Bronchial smooth muscle cell (primary cell): ENCODE measurements at places on chromosomes 12 and 14. TPM values are rescaled to one million over a fixed set of nuclear protein-coding genes. Genes with fewer than 3 reads are reported as not detected.

The GNG2 gene
- total RNA-seq, result 12.4 and 21.9 TPM in 2 replicates

The VAMP1 gene
- 17.0 and 18.9 TPM in 2 replicates for total RNA-seq

The PLCZ1 gene
- total RNA-seq, result not detected in 2 replicates

The OTOGL gene
- total RNA-seq, result 0.16 and 0.43 TPM in 2 replicates

The ASIC1 gene
- 2.8 and 3.7 TPM in 2 replicates for total RNA-seq

The BCAT1 gene
- 61.8 and 63.3 TPM in 2 replicates for total RNA-seq

The MAP3K9 gene
- under 0.01 and 0.09 TPM in 2 replicates for total RNA-seq

The KRT2 gene
- not detected in 2 replicates for total RNA-seq

The BBOF1 gene
- 4.6 and 6.9 TPM in 2 replicates for total RNA-seq

The AQP2 gene
- not detected in 2 replicates for total RNA-seq

The TAS2R42 gene
- not detected in 2 replicates for total RNA-seq

The KCNC2 gene
- total RNA-seq, result not detected in 2 replicates

The PLD4 gene
- under 0.01 and 0.09 TPM in 2 replicates for total RNA-seq

The PSEN1 gene
- 37.8 and 45.5 TPM in 2 replicates for total RNA-seq

The LRP1-AS gene
- 0.17 TPM in 1 of 2 replicates, not detected in the other for total RNA-seq

The PLEKHD1 gene
- under 0.01 TPM in 2 replicates for total RNA-seq

The ACOT4 gene
- 0.26 and 0.32 TPM in 2 replicates for total RNA-seq

The LRRC43 gene
- total RNA-seq, result 1.4 and 1.6 TPM in 2 replicates

The PLXNC1 gene
- total RNA-seq, result 6.8 and 21.1 TPM in 2 replicates

The KICS2 gene
- 4.4 and 5.1 TPM in 2 replicates for total RNA-seq

The SALL2 gene
- 2.9 and 3.6 TPM in 2 replicates for total RNA-seq

The ACVRL1 gene
- 50.6 and 70.5 TPM in 2 replicates for total RNA-seq

The GRIP1 gene
- total RNA-seq, result 0.60 TPM in 1 of 2 replicates, not detected in the other

The SERPINA1 gene
- 0.16 and 0.26 TPM in 2 replicates for total RNA-seq

The NEUROD4 gene
- total RNA-seq, result not detected in 2 replicates

The CRIP2 gene
- 26.7 and 43.5 TPM in 2 replicates for total RNA-seq

The SLC25A47 gene
- not detected in 2 replicates for total RNA-seq
